ENCODE measurements at places on chromosomes 12 and 14. TPM values are rescaled to one million over a fixed set of nuclear protein-coding genes. Genes with fewer than 3 reads are reported as not detected.

GRCh38 chr12:52122904-52123303, 43.4 kb downstream of the SMIM41 start:
- peaks cover 4% of the 10 kb centered on the region for H3K27me3 ChIP-seq
- no peaks in the 10 kb centered on the region for H3K36me3 ChIP-seq
- no peaks in the 10 kb centered on the region for H3K4me1 ChIP-seq
- DNase-seq = no peak

DNA sequence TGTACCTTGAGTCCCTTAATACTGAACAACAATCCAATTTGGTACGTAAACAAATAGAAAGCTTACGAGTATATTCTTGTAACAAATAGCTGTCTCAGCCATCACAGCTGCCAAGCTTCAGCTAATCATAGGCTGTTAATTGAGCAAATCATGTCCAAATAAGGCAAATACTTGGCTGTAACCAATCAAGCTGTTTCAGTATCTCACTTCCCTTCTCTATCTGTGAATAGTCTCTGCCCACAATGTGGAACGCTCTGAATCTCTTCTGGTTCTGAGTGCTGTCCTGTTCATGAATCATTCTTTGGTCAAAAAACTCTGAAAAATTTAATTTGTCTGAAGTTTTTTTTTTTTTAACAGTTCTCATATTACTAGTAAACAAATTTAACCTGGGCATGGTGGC, 5.8 kb upstream of the NEMF start:
- H3K4me1 ChIP-seq = peaks cover 15% of the 10 kb centered on the region
- H3K36me3 ChIP-seq = no peaks in the 10 kb centered on the region
- H3K27me3 ChIP-seq = no peaks in the 10 kb centered on the region
- H3K4me3 ChIP-seq = no peak overlapping the region
- no peak for DNase-seq
- no peak overlapping the region for H3K27ac ChIP-seq

GRCh38 chr12:13258717-13259119, 62.2 kb downstream of the EMP1 start:
- H3K36me3 ChIP-seq = no peaks in the 10 kb centered on the region
- no peak overlapping the region for H3K4me3 ChIP-seq
- no peak for DNase-seq
- no peak overlapping the region for H3K27ac ChIP-seq
- peaks cover 6% of the 10 kb centered on the region for H3K4me1 ChIP-seq
- H3K27me3 ChIP-seq = no peaks in the 10 kb centered on the region

NAV3 gene
- total RNA-seq = not detected

CLEC2B gene
- 16.5 TPM for total RNA-seq

ZNF740 gene
- total RNA-seq = 50.4 TPM

RNU4-1 gene
- total RNA-seq = 678 TPM

PLEKHG3 gene
- 5.0 TPM for total RNA-seq

BMP4 gene
- total RNA-seq = not detected

GRCh38 chr12:121949648-121950397, 31.4 kb downstream of the CFAP251 start:
- H3K36me3 ChIP-seq = no peaks in the 10 kb centered on the region
- DNase-seq = no peak
- no peaks in the 10 kb centered on the region for H3K4me1 ChIP-seq
- no peak overlapping the region for H3K4me3 ChIP-seq

FLRT2 gene
- not detected for total RNA-seq

GRCh38 chr12:109433618-109434017, 43.5 kb downstream of the KCTD10 start:
- DNase-seq = no peak
- no peaks in the 10 kb centered on the region for H3K36me3 ChIP-seq
- no peaks in the 10 kb centered on the region for H3K27me3 ChIP-seq
- no peaks in the 10 kb centered on the region for H3K4me1 ChIP-seq

DNA sequence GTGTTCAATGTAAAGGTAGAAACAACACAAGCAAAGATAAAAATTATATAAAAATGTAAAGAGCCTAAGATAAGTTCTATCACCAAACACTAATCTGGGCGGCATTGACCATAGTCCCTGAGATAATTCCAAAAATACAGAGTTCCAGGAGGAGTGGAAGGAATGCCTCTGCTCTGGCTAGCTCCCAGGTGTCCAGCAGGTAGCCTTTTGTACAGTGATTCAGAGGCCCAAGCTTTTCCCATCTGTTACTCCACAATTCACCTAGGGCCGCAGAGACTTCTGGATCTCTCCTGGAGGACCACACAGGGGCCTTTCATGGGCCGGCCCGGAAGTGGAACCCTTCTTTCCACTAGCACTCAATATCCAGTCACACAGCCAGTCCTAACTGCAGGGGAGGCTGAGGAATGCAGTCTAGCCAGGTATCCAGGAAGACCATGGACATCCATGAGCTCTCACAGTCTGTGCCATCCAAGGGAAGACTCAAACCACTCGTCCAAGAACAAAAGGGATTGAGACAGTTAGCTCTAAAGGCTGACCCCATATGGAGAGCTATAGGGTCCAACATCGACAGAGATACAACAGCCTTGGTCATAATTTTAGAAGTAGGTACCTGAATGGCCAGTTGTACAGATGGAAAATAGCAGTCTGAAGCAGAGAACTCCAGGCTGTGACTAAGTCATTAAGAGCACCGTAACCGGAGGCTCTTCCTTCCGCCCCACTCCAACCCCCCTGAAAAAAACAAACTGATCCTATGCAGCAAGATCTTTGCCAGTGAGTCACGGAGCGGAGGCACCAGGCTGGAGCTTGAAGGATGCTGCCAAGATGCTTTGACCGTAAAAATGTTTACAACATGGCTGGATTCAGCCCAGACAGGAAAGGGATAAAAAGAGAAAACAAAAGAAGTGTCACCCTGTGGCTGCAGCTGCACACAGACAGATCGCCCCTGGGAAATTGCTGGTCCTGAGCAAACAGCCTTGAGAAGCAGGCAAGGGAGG, 204.8 kb downstream of the NUAK1 start:
- no peak overlapping the region for H3K4me3 ChIP-seq
- H3K27me3 ChIP-seq = no peaks in the 10 kb centered on the region
- DNase-seq = no peak
- H3K36me3 ChIP-seq = no peaks in the 10 kb centered on the region
- no peak overlapping the region for H3K27ac ChIP-seq

KERA gene
- total RNA-seq = not detected

- no peak overlapping the region for H3K4me3 ChIP-seq
- no peaks in the 10 kb centered on the region for H3K36me3 ChIP-seq
- no peak for DNase-seq
- no peak overlapping the region for H3K27ac ChIP-seq
- no peaks in the 10 kb centered on the region for H3K27me3 ChIP-seq
Measured at GRCh38 chr12:126819554-126819953, 1447.4 kb upstream of the TMEM132C start.

DNA sequence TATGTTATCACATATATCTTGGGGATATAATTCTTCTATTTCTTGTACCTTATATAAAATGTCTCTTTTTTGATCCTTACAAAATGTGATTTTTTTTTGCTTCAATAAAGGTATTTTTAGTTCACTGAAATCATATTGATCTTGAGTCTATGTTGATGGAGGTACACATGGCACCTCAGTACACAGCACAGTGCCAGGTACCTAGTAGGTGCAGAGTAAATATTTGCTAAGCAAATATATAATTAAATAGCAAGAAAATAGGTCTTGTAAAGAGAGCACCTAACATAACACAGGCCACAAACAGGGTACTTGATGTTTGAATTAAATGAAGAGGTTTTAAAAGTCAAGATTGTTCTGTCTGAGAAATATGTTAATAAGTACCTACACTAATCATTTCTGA, 69.7 kb downstream of the CIT start:
- H3K27ac ChIP-seq = no peak overlapping the region
- no peaks in the 10 kb centered on the region for H3K27me3 ChIP-seq
- H3K4me1 ChIP-seq = no peaks in the 10 kb centered on the region
- no peaks in the 10 kb centered on the region for H3K36me3 ChIP-seq
- H3K4me3 ChIP-seq = no peak overlapping the region

MSI1 gene
- 0.22 TPM for total RNA-seq

GRCh38 chr14:20799892-20800544, 2.6 kb downstream of the RNASE1 start:
- no peak for DNase-seq
- peak overlapping the region; percentile 73 for H3K27ac ChIP-seq
- no peak overlapping the region for H3K4me3 ChIP-seq

GRCh38 chr12:47190271-47190750, 110.6 kb upstream of the AMIGO2 start:
- no peak for DNase-seq
- no peaks in the 10 kb centered on the region for H3K36me3 ChIP-seq
- H3K27me3 ChIP-seq = no peaks in the 10 kb centered on the region
- H3K27ac ChIP-seq = no peak overlapping the region

DNA sequence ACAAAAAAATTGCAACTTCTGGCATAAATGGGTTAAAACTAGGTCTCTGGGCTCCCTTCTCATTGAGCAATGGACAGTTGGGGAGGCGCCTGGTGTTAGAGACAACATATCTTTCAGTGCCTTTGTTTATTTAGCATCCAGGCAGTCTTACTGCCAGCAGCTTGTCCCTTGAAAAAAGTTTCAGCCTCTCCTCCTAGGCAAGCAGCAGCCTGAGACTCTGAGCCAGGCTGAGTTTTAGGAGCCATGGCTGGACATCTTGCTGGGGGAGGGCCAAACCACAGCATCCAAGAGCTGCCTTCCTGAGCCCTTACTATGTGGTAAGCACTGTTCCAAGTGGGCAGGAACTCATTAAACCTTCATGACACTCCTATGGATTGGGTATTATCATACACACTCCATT, 10.1 kb upstream of the JDP2 start:
- H3K27ac ChIP-seq = no peak overlapping the region
- H3K4me1 ChIP-seq = no peaks in the 10 kb centered on the region
- DNase-seq = no peak
- H3K4me3 ChIP-seq = no peak overlapping the region
- no peaks in the 10 kb centered on the region for H3K36me3 ChIP-seq
- H3K27me3 ChIP-seq = no peaks in the 10 kb centered on the region

HAL gene
- total RNA-seq = 0.09 TPM

DNA sequence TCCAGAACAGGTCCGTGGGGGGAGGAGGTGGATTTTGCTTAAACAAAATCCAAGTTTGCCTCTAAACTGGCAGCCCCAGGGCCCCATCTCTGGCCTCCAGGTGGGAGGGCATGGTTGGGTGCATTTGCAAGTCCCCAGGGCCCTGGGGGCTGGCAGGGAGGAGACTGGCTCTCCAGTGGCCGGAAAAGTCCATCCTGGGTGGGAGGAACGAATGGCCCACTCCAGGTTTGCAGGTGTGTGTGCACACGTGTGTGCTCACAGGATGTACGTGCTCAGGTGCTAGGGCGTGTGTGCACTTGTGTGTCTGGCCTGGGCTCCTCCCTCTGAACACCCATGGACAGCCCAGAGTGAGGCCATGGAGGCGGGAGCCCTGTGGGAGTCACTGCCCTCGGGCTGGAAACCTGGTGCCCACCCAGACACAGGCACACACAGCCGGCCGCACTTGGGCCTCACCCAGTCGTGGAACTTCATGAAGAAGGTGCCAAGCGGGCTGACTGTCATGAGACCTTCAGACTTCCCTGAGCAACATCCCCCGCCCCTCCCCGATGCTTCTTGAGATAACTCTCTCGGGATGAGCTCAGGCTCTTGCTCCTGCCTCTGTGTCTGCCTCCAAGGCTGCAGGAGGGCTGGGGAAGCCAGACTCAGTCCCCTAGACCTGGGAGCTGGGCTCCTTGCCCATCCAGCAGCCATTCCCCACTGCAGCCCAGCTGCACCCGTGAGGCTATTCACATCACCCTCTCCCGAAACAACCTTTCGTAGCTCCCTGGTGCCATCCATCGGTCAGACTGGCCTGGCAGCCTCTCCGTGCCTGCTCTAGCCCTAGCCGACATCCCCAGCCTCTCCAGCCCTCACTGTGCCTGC, 9.4 kb downstream of the AHNAK2 start:
- H3K4me1 ChIP-seq = no peaks in the 10 kb centered on the region
- no peak overlapping the region for H3K4me3 ChIP-seq
- H3K36me3 ChIP-seq = no peaks in the 10 kb centered on the region
- peaks cover 4% of the 10 kb centered on the region for H3K27me3 ChIP-seq

POLR3B gene
- total RNA-seq = 14.6 TPM

- H3K27ac ChIP-seq = no peak overlapping the region
- DNase-seq = no peak
- H3K4me3 ChIP-seq = no peak overlapping the region
- no peaks in the 10 kb centered on the region for H3K27me3 ChIP-seq
Measured at GRCh38 chr14:42665083-42665482, 1058.4 kb downstream of the LRFN5 start.

DNA sequence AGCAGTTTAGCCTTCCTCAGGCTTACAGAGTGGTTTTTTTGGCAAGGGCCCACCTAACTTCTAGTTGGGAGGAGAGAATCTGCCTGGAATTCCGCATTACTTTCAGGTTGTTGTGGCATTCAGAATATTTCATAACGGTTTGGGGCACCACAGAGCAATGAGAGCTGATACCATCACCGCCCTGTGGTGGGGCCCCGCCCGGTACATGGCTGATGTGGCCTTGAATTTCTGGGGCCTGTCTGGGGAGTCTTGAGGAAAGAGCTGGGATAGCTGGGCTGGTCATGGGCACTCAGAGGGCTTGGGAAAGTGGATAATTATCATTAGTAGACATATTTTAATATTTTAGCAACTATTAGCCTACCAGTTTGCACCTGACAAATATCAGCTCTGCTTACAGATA, 4.2 kb downstream of the TESPA1 start:
- no peaks in the 10 kb centered on the region for H3K27me3 ChIP-seq
- peak overlapping the region; percentile 32 for H3K4me3 ChIP-seq
- H3K36me3 ChIP-seq = no peaks in the 10 kb centered on the region
- no peak for DNase-seq

KRT6B gene
- not detected for total RNA-seq

DNA sequence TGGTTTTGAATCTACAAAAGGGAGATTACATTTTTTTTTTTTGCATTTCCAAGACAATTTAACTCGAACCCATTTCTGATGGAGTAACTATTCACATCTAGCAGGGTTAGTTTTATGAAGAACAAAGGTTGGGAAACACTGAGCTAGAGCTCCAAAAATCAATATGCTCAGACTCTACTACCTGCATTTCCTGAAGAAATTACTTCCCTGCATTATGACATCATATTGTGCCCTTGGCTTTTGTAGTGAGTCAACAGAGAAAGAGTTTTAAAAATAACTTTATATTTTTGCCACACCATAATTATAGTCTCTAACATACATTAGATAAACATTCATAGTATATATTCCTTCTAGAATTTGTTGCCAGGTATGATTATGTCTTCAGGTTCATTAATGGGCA, 14.8 kb downstream of the GRIP1 start:
- DNase-seq = no peak
